ENCODE measurements at places on chromosomes 2 and 18. TPM values are rescaled to one million over a fixed set of nuclear protein-coding genes. Genes with fewer than 3 reads are reported as not detected.

The RSAD2 gene
- total RNA-seq: 8.6 TPM

The NAT8 gene
- not detected for total RNA-seq

The CYS1 gene
- not detected for total RNA-seq

DNA sequence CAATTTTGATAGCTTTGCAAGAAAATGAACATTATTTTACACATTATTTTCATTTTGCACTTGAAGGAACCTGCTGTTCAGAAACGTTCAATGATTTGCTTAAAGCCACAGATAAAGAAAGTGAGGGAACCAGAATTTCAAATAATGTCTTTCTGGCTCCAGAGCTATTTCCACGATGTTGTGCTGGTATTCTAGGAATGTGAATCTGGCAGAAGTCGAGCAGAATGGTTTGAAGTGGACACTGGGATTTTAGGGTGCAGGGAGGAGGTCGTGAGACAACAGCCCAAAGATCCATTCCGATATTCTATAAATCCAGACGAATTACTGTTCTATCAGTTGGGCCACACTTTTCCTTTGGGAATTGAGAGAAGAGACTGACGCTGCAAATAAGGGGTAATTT lies 2.2 kb downstream of the CCDC102B start:
- H3K27ac ChIP-seq: no peak overlapping the region
- H3K36me3 ChIP-seq: no peaks in the 10 kb centered on the region
- no peak overlapping the region for H3K4me3 ChIP-seq
- no peak for DNase-seq
- H3K27me3 ChIP-seq: no peaks in the 10 kb centered on the region

DNA sequence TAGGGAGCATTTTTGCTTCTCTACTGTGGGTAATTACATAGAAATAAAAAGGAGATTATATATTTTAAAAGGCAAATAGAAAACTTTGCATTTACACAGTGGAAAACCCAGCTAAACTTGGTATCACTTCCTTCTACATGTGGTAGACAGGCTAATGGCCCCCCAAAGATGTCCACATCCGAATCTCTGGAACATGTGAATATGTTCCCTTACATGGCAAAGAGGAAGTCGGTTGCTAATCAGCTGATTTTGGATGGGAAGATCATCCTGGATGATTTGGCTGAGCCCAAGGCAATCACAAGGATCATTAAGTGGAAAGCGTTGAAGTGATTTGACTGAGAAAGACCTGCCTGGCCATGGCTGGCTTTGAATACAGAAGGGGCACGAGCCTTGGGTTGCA lies 26.2 kb downstream of the CREG2 start:
- H3K4me3 ChIP-seq: no peak overlapping the region
- H3K27me3 ChIP-seq: no peaks in the 10 kb centered on the region
- H3K4me1 ChIP-seq: peaks cover 31% of the 10 kb centered on the region
- H3K36me3 ChIP-seq: no peaks in the 10 kb centered on the region
- DNase-seq: no peak
